ENCODE measurements at places on chromosomes 16 and 17. TPM values are rescaled to one million over a fixed set of nuclear protein-coding genes. Genes with fewer than 3 reads are reported as not detected.
A peak's percentile ranks its signal among the peaks of the same experiment; 100 is the strongest.

Gene TEX19
- total RNA-seq = 0.24 TPM

GRCh38 chr16:89400740-89401139, 89.6 kb downstream of the ANKRD11 start:
- H3K27ac ChIP-seq = no peak overlapping the region
- no peaks in the 10 kb centered on the region for H3K27me3 ChIP-seq
- H3K36me3 ChIP-seq = no peaks in the 10 kb centered on the region
- no peak overlapping the region for H3K4me3 ChIP-seq

DNA sequence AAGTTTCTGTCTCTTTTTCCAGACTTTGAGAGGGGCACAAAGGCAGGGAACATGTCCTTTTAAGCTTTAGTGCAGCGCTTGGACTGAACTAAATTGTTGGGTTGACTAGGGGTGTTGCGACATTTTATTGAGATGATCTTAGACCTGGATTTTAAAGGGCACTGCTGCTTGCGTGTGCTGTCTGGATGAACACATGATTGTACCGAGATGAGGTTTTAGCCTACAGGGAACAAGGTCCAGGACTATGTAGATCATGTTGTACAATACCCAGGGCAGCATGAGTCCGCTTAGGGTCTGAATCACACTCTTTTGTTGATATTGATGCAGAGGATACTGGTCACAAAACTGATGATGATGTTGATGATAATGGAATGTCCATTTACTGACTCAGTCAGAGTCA, 5.2 kb upstream of the RGS9 start:
- no peaks in the 10 kb centered on the region for H3K36me3 ChIP-seq
- 0 out of 2 replicates have a peak, but pooled peaks cover 5% of the 10 kb centered on the region for H3K4me1 ChIP-seq
- no peak overlapping the region for H3K4me3 ChIP-seq

DNA sequence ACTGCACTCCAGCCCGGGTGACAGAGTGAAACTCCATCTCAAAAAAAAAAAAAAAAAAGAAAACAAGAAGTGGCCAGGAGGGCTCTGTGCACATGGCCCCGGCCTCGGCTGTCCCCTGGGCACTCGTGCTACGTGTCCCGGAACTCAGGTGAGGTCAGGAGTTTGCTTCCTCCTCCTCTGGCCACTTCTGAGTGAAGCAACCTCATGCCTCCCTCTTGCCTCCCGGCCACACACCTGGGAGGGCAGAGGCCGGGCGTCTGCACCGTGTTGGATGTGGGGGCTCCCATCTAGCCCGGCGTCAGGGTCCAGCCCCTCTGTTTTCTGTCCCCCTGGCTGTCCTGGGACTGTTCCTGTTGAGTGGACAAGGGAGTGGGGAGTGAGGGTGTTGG, 22.2 kb downstream of the ASPSCR1 start:
- no peaks in the 10 kb centered on the region for H3K27me3 ChIP-seq
- no peak for DNase-seq
- H3K4me1 ChIP-seq = peaks cover 22% of the 10 kb centered on the region
- H3K36me3 ChIP-seq = no peaks in the 10 kb centered on the region
- no peak overlapping the region for H3K4me3 ChIP-seq
- no peak overlapping the region for H3K27ac ChIP-seq

DNA sequence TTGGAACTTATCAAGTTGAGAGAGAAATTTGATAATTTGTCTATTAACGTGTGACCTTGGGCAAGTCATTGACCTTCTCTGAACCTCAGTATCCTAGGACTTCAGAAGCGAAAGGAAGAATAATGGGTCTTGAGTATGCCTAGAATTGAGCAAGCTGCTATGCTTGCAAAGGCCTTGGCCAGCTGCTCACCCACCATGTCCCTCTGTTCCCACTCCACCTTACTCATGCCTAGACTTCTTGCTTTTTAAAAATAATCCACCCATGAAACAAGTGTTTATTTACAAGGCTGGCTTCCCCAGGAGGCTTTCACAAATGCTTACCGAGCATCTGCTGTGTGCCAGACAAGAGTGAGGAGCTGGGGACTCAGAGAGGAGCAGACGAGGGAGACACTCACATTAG, 590.6 kb downstream of the MAF start:
- no peaks in the 10 kb centered on the region for H3K36me3 ChIP-seq
- DNase-seq = no peak

Gene GFOD2
- 17.6 TPM for total RNA-seq

DNA sequence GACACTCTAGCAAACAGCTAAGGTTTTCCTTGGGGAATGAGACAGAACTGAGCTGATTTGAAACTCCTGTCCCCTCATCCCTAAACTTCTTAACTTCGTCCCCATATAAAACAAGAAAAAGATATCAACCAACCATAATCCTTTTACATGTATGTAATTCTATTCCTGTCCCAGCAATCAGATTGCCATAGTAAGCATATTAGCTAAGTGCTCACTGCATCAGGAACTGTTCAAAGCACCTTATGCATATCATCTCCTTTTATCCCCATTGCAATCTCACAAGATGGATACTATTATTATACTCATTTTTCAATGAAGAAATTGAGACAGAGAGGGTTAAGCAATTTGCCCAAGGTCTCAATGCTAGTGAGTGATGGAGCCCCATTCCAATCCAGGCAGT, 6.8 kb downstream of the KIF18B start:
- peak overlapping the region; percentile 62 for H3K27ac ChIP-seq
- H3K36me3 ChIP-seq = peaks cover 12% of the 10 kb centered on the region
- no peak for DNase-seq
- peaks cover 43% of the 10 kb centered on the region for H3K4me1 ChIP-seq

All from PC-9 (cell line).